PC-9 (cell line): ENCODE measurements at places on chromosomes 16 and 17.
A peak's percentile ranks its signal among the peaks of the same experiment; 100 is the strongest.

DNA sequence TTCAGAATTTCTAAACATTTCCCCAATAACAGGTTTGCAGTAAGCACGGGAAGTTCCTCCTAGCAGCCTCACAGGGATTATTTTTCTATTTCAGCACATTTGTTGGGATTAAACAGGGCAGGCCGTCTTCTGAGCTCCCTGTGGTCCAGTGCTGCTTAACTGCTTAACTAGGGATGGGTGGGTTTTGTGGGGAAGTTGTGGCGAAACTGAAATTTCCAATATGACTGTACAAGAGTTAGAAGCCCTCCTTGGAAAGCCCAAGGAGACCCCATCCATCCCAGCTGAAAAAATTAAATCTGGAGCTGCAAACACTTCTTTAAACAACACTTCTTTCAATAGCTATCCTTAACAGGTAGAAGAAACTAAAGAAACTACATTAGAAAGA lies 22.2 kb downstream of the FAM117A start:
- no peak overlapping the region for H3K27ac ChIP-seq
- no peak for DNase-seq
- no peaks in the 10 kb centered on the region for H3K27me3 ChIP-seq
- H3K4me3 ChIP-seq, result no peak overlapping the region
- 0 out of 2 replicates have a peak, but pooled peaks cover 10% of the 10 kb centered on the region for H3K4me1 ChIP-seq

DNA sequence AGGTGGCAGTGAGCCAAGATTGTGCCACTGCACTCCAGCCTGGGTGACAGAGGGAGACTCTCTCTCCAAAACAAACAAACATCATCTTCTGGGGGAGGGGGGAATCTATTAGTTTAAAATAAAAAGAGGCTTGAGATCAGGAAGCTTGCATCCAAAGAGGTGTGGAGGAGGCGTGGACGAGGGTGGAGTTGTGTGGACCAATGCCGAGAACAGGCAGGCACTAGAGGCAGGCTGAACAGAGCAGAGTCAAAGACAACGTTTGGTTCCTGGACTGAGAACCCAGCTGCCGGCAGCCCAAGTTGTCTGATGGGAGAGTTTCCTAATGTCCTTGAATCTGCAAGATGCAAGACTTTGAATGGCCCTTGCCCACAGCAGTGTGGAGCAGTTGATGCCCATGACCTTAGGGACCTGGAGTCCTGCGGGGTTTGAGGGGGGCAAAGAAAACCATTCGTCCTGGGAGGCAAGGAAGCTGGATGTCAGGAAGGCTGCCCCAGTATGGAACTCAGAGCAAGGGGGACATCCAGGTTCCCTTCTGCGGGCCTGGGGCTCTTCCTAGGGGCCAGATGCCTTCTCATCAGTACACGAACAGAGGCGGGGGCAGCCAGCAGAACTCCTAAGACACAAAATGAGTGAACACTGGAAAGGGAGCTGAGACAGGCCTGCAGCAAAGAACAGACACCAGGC lies 9.2 kb downstream of the TBC1D16 start:
- H3K27me3 ChIP-seq, result no peaks in the 10 kb centered on the region
- no peak for DNase-seq
- no peak overlapping the region for H3K4me3 ChIP-seq

DNA sequence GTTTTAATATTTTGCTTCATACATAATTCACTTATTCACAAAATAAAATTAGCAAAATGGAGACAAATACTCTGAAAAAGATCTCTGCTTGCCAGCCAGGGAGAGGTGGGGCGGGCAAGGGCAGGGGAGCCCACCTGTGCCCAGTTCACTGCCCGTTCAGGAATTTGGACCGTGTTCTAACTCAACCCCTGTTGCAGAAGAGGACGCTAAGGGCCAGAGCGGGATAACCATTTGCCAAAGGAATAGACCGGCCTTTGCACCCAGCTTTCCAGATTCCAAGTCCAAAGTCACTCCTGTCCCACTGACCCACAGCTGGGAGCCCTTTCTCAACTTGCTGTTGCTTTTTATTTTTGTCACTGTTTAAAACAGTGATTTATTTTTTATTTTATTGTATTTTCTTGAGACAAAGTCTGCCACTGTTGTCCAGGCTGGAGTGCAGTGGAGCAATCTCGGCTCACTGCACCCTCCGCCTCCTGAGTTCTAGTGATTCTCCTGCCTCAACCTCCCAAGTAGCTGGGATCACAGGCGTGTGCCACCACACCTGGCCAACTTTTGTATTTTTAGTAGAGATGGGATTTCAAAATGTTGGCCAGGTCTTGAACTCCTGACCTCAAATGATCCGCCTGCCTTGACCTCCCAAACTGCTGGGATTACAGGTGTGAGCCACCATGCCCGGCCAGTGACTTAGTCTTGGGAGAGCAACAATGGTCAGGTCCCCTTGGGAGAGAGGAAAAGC lies 2.7 kb upstream of the PIEZO1 start:
- H3K4me1 ChIP-seq, result peaks cover 7% of the 10 kb centered on the region
- no peaks in the 10 kb centered on the region for H3K27me3 ChIP-seq
- H3K4me3 ChIP-seq, result no peak overlapping the region
- no peaks in the 10 kb centered on the region for H3K36me3 ChIP-seq

DNA sequence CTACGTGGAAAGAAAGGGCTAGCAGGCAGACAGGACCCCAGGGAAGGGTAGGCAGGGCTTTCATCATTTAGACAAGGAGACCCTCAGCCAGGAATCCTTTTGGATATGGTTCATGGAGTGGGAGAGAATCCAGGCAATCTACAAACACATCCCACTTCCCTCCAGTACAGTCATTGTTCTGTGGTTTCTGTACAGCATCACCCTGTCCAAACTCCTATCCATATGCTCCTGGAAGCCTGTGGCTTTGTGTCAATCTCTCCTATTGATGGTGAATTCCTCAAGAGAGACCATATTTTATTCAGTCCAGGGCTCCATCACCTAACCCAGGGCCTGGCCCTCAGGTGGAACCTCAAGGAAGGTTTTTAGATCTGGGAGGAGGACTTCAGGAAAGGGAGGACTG lies 99.2 kb downstream of the SPACA3 start:
- no peak overlapping the region for H3K4me3 ChIP-seq
- H3K4me1 ChIP-seq, result no peaks in the 10 kb centered on the region

DNA sequence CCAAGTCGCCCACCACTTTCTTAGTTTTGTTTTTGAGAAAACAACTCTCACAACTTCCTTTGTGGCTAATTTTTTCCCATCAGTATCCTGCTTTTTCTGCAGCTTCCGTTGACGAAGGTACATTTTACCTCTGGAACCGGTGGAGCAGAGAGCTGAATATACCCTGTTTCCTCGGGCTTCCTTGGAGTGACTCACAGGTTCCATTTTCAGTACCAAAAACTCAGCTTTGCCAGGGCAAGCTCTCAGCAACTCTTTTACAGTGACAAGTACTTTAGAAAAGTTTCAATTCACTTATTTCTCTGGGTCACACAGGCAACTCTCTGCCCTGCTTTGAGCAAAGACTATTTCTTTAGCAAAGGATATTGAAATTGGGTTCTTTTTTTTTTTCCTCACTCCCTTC lies 318.9 kb downstream of the SNX29 start:
- no peaks in the 10 kb centered on the region for H3K4me1 ChIP-seq
- DNase-seq, result no peak
- H3K4me3 ChIP-seq, result no peak overlapping the region

GRCh38 chr16:68802190-68802589 lies 41.1 kb upstream of the TANGO6 start:
- peak overlapping the region; percentile 54 for H3K27ac ChIP-seq
- peaks cover 15% of the 10 kb centered on the region for H3K36me3 ChIP-seq
- no peak overlapping the region for H3K4me3 ChIP-seq
- no peak for DNase-seq
- H3K27me3 ChIP-seq, result no peaks in the 10 kb centered on the region
- peaks cover 42% of the 10 kb centered on the region for H3K4me1 ChIP-seq

DNA sequence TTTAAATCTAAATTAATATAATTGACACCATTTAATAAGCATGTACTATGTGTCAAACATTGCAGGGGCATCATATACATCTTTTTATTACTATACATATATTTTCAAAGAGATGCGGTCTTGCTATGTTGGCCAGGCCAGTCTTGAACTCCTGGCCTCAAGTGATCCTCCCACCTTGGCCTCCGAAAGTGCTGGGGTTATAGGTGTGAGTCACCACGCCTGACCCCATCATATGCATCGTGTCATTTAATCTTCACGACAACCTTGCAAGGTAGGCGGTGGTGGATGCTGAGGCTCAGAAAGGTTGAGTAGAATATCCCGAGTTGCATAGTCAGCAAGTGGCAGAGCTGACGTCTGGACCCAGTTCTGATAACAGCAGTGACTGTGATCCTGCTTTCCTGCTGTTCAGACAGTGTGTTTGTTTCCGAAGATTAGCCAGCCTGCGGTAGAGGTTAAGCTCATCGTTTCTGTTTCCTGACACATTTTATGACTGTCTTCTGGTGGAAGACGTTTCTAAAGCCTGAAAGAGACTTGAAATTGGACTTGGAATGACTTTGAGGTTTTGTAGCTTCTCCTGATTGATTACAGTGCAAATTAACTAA lies 316.6 kb downstream of the SNX29 start:
- H3K27ac ChIP-seq, result no peak overlapping the region
- no peak for DNase-seq
- H3K27me3 ChIP-seq, result no peaks in the 10 kb centered on the region
- H3K36me3 ChIP-seq, result no peaks in the 10 kb centered on the region

GRCh38 chr16:84957792-84958191 lies 53.5 kb downstream of the ZDHHC7 start:
- no peaks in the 10 kb centered on the region for H3K36me3 ChIP-seq
- no peak overlapping the region for H3K27ac ChIP-seq
- no peak overlapping the region for H3K4me3 ChIP-seq
- H3K27me3 ChIP-seq, result no peaks in the 10 kb centered on the region
- H3K4me1 ChIP-seq, result peaks cover 7% of the 10 kb centered on the region; the same call in 1 of the 2 replicates
- peak; percentile 25 for DNase-seq

DNA sequence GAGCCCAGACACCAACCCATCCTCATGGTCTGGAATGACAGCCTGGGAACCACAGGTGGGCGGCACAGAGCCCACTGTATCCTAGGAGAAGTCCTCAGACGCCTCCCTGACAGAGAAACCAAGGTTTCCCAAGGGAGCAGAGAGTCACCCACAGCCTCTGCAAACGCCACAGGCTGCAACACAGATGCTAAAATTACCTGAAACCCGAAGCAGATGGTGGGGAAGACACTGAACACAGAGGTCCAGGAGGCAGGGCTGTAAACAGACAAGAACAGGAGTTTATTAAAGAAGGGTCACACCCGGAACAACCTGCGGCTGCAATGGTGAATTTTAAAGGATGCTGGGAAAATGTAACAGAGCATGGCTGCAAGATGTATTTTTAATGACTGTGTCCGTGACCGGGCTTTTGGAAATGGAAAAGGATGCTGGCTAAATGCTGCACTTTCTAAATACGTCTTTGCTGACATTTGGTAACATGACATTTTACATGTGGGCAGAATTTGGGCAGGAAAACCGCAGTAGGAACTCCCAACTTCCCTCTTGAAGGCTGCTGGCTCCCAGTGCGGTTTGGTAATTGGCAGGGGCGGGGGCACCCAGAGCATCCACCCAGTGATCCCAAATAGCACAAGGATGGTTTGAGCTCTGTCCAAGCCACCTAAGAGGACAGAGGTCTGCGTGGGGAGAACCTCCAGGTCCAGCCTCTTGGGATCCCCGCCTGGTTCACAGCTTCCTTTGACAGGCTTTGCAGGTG lies 13.1 kb downstream of the SLC38A8 start:
- H3K4me3 ChIP-seq, result no peak overlapping the region
- no peak overlapping the region for H3K27ac ChIP-seq
- H3K4me1 ChIP-seq, result no peaks in the 10 kb centered on the region
- H3K36me3 ChIP-seq, result no peaks in the 10 kb centered on the region

DNA sequence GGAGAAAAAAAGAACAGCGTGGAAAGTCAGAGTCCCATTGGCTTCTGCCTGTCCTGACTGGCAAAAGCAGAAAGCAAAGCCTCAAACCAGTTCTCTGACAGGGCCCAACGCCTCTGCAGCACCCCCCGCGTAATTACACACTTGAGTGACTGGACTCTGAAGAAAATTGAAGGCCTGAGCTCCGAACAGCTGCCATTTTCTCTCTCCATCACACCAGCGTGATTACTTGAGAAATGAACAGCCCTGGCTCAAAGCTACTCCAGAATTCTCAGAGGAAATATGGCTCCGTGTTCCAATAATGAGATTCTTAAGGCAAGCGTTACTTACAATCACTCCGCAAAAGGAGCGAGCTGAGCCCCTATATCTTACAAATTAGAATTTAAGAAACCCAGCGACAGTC lies 142.7 kb upstream of the C17orf78 start:
- no peak overlapping the region for H3K4me3 ChIP-seq
- H3K36me3 ChIP-seq, result peaks cover 52% of the 10 kb centered on the region
- H3K4me1 ChIP-seq, result no peaks in the 10 kb centered on the region
- no peaks in the 10 kb centered on the region for H3K27me3 ChIP-seq

DNA sequence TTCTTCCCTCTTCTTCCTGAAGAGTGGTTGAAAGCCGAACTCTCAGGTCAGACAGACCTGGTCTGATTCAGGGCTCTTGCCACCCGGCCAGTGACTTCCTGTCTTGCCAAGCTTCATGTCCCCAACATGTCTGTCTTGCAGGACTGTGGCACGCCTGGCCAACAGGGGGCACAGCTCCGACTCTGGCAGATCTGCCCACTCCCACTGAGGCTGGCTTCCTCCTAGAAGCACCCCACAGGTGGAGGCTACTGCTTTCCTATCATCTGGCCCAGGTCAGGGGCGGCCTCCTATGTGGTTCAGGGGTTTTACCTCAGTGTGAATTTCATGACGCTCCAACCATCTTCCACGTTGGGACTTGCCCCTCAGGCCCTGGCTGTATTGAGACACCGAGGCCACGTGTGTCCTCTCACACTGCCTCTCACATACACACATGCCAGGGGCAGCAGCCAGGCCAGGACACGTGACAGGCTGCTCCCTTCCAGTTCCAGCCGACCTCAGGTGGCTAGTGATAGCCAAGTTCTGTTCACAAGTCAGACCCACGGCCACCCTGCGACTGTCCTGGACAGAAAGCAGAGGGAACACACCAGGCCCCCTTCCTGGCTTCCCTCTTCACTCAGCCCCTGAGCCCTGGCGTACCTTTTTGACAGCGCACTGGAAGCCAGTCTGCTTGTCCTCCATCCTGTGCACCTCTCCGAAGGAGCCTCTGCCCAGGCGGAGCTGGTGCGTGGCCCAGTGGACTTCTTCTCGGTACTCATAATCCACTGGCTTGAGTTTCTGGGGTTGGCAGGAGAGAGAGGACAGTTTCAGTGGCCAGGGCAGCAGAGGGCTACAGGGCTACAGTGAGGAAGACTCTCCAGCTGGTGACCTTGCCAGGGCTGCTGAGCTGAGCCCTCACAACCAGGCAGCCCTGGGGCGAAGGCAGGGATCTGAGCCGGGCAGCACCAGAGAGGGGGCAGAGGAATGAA lies 22.6 kb upstream of the SPATA32 start:
- H3K4me3 ChIP-seq, result no peak overlapping the region
- H3K36me3 ChIP-seq, result peaks cover 49% of the 10 kb centered on the region
- no peak for DNase-seq
- no peaks in the 10 kb centered on the region for H3K4me1 ChIP-seq
- no peaks in the 10 kb centered on the region for H3K27me3 ChIP-seq
- H3K27ac ChIP-seq, result no peak overlapping the region

- peak overlapping the region; percentile 16; the same call in 1 of the 2 replicates for H3K27ac ChIP-seq
- no peaks in the 10 kb centered on the region for H3K27me3 ChIP-seq
- H3K4me1 ChIP-seq, result peaks cover 32% of the 10 kb centered on the region; the same call in 1 of the 2 replicates
- H3K36me3 ChIP-seq, result peaks cover 10% of the 10 kb centered on the region; the same call in 1 of the 2 replicates
- DNase-seq, result no peak
- no peak overlapping the region for H3K4me3 ChIP-seq
Measured at GRCh38 chr17:4358154-4358553, 8.3 kb downstream of the UBE2G1 start.
